ENCODE measurements at places on chromosomes 4 and X. TPM values are rescaled to one million over a fixed set of nuclear protein-coding genes. Genes with fewer than 3 reads are reported as not detected.

Gene CXorf49
- polyA plus RNA-seq: not detected

Gene SHOX
- 2.7 TPM for polyA plus RNA-seq

Gene ENPEP
- 20.9 TPM for polyA plus RNA-seq

Gene FHDC1
- polyA plus RNA-seq: 6.9 TPM

Gene EDNRA
- 36.3 TPM for polyA plus RNA-seq

Gene TSC22D3
- 77.2 TPM for polyA plus RNA-seq

Gene FRG2
- polyA plus RNA-seq: not detected

Gene DCTD
- polyA plus RNA-seq: 75.3 TPM

Gene GABRG1
- polyA plus RNA-seq: not detected

Gene TXK
- polyA plus RNA-seq: 0.18 TPM

Gene PTTG2
- polyA plus RNA-seq: not detected

Gene RIPPLY1
- polyA plus RNA-seq: 0.18 TPM

Gene CLNK
- 0.21 TPM for polyA plus RNA-seq

Gene BEX5
- not detected for polyA plus RNA-seq

Gene RTL3
- polyA plus RNA-seq: 0.57 TPM

Gene ELK1
- polyA plus RNA-seq: 24.0 TPM

Gene AMER1
- polyA plus RNA-seq: 6.1 TPM

Gene TCP11X2
- not detected for polyA plus RNA-seq

Gene CHIC1
- polyA plus RNA-seq: 7.0 TPM

Gene NSUN7
- polyA plus RNA-seq: 0.78 TPM

Gene KLHL4
- 4.1 TPM for polyA plus RNA-seq

Gene F8A3
- polyA plus RNA-seq: 0.33 TPM

Gene STATH
- not detected for polyA plus RNA-seq

Gene FATE1
- polyA plus RNA-seq: 2.6 TPM

Gene ESX1
- polyA plus RNA-seq: not detected

Gene SEPSECS
- polyA plus RNA-seq: 7.8 TPM
